ENCODE measurements at places on chromosomes 12 and 14. TPM values are rescaled to one million over a fixed set of nuclear protein-coding genes. Genes with fewer than 3 reads are reported as not detected.

The CFAP54 gene
- total RNA-seq = 10.5 TPM

The STXBP6 gene
- 15.2 TPM for total RNA-seq

DNA sequence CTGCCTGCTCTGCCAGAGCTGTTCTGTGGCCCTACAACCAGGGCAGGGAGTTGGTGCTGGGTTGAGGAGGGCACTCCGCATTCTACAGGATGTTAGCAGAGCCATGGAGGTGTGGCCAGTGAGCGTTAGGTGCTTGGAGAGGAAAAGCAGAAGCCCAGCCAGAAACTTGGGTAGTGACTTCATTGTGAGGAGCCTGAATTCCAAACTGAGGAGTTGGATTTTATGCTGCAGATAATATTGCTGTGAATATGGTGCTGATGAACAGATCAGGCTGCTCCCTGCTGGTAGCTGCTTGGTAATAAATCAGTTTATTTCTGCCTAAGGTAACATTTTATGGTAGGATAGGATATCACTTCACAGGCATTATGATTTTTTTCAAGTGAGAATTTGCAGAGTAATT lies 7.1 kb upstream of the CCDC175 start:
- DNase-seq = no peak

- peak; percentile 83 for DNase-seq
These were observed 3.6 kb downstream of the TNS2 start for GRCh38 chr12:53053218-53054111.

- no peak for DNase-seq
These were observed 191.0 kb downstream of the ERC1 start for GRCh38 chr12:1182069-1182468.

DNA sequence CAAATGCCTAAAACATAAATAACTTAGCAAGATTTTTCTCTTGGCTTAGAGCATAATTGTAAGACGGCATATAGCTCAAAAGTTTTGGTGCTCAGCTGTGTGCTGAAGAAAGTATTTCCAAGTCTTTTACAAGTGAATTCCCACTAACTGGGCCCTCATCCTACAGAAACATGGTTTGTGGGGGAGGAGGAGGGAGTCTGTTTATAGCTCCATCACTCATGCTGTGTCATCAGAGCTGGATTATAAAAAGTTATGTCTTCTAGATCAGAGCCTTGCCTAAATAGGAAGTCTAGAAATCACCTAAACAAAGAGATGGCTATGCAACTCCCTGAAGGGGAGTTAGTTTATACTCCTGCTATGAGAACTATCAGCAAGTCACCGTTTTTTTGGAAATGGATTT lies 65.9 kb upstream of the OTOGL start:
- no peak for DNase-seq

Data from sigmoid colon (tissue), 7 donors.